Activated naive CD8-positive, alpha-beta T cell treated with anti-CD3 and anti-CD28 coated beads for 36 hours (primary cell): ENCODE measurements at places on chromosomes 2 and 18.

- DNase-seq, result no peak
Observed at GRCh38 chr2:69518841-69519240, 81.6 kb upstream of the NFU1 start.

- no peak for DNase-seq
Observed at GRCh38 chr2:154455866-154456265, 242.6 kb upstream of the KCNJ3 start.

DNA sequence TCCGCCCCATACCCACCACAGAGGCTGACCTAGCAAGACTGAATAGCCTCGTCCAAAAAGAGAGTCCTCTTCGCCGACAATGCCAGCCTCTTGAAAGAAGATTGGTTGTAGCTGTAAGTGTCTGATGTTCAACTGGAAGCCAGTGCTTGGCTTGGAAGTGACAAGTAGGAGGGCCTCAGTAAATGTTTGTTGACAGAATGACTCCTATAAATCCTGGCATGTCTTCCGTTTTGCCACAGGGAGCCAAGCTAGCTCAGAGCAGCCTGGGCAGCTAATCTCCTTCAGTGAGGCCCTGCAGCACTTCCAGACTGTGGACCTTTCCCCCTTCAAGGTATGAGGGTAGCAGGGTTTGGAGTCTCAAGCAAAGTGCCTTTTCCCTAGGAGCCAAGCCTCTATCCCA lies 14.9 kb downstream of the ELMOD3 start:
- DNase-seq, result no peak

GRCh38 chr2:208531361-208531760 lies 124.8 kb downstream of the PTH2R start:
- no peak for DNase-seq

GRCh38 chr2:221896505-221897151 lies 324.5 kb upstream of the EPHA4 start:
- no peak for DNase-seq

- DNase-seq, result no peak
Observed at GRCh38 chr18:64380117-64380516, 231.2 kb upstream of the LINC00305 start.

DNA sequence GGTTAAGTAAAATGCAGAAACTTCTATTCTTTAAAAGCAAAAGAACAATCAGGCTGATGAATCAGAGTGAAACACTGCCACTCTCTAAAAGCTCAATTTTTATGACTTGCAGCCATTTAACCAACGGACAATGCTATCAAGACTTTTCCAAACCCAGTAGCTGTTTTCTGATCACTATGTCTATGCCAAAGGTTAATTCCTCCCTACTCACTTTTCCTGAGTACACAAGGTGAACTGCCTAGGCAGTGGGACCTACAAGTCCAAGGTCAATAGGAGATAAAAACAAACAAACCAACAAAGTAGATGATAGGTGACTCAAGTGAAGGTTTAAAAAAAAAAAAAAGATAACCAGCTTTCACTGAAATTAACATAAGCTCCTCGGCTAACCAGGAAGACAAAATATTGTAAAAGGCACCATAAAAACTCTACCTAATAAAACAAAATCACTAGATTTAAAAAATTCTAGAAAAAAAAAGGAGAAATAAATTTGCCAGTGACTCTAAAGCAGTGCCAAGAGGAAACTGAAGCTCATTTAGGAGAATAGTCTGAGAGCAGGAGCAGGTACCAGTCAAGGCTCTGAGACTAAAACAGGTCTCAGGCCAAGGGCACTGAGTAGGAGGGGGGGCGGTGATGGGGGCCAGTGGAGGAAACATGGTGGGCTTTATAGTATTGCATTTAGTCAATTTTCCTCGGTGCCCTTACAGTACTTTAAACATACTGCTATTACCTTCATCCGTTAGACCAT lies 134.1 kb upstream of the DLGAP1 start:
- DNase-seq, result no peak
